ENCODE measurements at places on chromosomes 16 and 17.
A peak's percentile ranks its signal among the peaks of the same experiment; 100 is the strongest.

DNA sequence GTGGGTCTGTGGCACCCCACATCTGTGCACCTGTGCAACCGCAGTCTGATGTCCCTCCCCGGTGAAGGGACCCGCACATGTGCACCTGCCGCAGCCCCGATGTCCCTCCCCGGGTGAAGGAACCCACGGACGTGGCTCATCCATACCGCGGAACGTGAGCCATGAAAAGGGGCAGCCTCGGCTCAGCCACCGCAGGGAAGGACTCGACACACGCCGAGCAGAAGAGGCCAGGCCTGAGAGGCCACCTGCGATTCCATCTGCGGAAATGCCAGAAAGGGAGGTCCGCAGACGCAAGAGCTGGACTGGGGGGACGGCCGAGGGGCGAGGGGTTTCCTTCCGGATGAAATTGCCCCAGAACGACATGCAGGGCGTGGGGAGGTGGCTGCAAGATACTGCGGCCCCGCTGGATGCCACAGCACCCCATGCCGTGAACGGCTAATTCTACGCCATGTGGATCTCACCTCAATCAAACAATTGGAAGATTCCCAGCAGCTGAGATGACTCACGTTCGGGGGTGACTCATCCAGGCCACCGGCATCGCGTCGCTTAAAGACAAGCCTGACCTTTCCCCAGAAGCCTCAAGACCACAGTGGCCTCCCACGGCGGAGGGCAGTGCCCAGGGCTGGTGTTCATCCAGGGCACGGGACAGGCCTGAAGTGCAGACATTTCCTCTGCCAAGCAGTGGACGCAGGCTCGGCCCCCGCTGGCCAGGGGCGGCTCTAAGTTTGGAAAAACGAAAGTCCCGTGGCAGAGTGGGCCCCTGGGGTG is 21.0 kb downstream of the SOX8 start:
- DNase-seq, result peak; percentile 99

DNA sequence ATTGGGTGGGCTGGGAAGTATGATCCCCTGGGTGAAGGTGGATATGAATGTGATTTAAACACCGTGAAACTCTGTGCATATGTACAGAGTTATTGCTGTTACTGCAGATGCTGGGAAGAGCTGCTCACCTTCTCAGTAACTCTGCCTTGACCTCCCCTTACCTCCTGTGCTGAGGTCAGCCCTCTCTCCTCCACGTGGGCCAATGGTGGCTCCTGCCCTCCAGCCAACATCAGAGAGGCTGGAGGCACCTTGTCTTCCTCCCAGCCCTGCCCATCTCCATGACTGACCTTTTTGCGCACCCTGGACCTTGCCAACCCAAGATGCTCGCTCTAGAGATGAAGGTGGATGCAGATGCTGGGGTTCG is 387 bp upstream of the ASB16 start:
- no peak for DNase-seq

DNA sequence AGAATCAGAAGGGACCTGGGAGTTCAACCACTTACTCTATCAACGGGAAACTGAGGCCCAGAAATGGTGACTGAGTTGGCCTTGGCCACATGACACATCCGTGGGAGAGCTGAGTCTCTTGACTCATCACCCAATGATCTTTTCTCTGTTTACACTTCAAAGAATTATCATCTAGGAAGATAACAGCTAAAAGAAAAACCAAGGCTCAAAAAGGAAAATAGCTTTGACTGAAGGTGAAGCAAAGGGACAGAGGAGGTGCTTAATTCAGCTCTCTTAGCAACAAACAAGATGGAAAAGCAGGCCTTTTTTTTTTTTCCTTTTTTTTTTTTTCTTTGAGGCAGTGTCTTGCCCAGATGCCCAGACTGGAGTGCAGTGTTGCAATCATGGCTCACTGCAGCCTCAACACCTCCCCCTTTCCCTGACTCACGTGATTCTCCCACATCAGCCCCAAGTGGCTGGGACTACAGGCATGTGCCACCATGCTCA is 16.7 kb downstream of the ERCC4 start:
- DNase-seq, result peak; percentile 68

GRCh38 chr17:44105483-44105882 is 18.0 kb downstream of the HDAC5 start:
- no peak for DNase-seq

Data from ACHN (cell line).